ENCODE measurements at places on chromosomes 11 and 22.

- DNase-seq: no peak
Observed at GRCh38 chr22:36740716-36741115, 35.2 kb downstream of the IFT27 start.

- no peak for DNase-seq
Observed at GRCh38 chr11:224424-224823, 11.7 kb downstream of the SIRT3 start.

DNA sequence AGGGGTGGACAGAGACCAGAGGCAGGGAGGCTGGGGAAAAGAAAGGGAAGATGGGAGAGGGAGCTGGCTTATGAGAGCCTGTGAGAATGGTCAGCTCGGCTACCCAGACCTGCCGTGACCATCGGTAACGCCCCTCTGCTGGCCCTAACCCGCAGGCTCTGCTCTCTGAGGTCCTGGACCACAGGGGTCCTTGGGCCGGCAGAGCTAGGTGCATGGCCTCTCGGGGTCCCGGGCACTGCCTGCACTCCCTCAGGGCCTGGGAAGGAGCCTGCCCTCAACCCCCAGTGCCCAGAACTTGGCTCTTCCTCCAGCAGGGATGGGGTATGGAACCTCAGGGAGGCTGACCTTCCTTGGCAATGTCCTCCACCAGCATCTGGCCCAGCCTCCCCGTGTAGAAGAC, 13.2 kb downstream of the GGT5 start:
- no peak for DNase-seq

GRCh38 chr22:19799322-19800190, 39.0 kb downstream of the TBX1 start:
- DNase-seq: peak; percentile 53

DNA sequence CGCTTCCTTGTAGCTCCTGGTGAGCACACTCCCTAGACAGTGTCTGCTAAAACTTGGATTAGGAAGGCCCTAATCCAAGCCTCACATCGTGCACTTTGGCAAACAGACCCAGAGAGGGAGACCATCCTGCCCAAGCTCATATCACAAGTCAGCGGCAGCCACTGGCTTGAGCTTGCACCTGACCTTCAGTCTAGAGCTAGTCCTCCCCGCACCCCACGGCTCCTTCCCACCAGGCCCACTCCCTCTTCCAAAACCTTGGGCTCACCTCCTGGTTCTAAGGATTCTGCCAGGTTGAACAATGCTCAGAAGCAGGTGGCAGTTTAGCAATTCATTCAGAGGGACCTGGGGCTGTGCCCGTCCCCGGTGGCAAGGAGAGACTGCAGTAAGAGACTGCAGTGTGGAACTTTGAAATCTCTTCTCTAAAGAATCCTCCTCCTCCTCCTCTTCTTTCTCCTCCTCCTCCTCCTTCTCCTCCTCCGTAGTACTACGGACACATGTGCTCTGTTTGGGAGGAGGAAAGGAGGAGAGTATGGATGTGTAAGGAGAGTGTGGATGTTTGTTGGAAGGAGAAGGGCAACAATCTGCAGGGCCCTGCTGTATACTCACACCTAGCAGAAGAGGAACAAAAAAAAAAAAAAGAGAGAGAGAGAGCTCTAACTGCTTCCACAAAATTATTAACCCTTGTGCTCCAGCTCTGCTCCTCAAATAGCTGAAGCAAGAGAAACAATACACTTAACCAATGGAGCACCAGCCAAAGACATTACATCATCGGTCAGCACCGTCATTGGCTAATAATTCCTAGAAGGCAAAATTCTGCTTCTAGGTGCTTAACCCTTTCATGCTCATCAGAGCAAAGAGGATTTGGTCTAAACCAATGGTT, 6.0 kb downstream of the SYN3 start:
- no peak for DNase-seq

DNA sequence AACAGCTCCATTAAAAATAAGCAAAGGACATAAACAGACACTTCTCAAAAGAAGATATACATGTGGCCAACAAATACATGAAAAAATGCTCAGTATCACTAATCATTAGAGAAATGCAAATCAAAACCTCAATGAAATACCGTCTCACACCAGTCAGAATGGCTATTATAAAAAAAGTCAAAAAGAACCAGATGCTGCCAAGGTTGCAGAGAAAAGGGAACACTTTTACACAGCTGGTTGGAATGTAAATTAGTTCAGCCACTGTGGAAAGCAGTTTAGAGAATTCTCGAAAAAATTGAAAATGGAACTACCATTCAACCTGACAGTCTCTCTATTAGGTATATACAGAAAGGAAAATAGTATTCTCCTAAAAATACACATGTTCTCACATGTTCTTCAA, 102.4 kb upstream of the FIBIN start:
- no peak for DNase-seq

DNA sequence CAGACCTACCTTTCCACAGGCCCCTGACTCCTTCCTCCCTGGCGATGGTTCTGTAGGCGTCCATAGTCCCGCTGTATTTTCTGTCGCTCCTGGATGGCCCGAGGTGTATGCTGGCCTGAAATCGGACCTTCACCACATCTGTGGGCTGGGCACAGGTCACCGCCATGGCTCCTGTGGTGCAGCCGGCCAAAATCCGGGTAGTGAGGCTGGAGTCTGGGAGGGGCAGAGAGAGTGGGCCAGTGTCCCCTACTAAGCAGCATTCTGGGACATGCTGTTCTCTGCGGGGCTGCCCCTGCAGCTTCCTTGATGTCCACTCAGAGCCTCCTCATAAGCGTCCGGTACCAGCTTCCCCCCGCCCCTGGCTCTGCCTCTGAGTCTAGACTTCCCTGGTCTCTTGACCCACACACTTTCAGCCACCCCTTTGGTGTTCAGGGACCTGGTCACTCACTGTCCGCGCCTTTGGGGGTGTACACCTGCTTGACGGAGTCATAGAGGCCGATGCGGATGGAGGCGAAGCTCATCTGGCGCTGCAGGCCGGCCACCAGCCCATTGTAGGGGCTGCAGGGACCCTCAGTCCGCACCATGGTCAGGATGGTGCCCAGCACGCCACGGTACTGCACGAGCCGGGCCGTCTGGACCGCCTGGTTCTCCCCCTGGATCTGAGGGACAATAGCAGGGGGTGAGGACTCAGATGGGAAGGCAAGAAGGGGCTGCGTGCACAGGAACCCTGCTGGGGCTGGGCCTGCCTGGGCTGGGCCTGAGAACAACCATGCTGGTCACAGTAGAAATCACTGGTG, 3.0 kb downstream of the UCP3 start:
- no peak for DNase-seq

- no peak for DNase-seq
Observed at GRCh38 chr11:92793189-92793588, 176.3 kb upstream of the MTNR1B start.

- DNase-seq: no peak
Observed at GRCh38 chr11:22780952-22781593, 48.5 kb downstream of the SVIP start.

DNA sequence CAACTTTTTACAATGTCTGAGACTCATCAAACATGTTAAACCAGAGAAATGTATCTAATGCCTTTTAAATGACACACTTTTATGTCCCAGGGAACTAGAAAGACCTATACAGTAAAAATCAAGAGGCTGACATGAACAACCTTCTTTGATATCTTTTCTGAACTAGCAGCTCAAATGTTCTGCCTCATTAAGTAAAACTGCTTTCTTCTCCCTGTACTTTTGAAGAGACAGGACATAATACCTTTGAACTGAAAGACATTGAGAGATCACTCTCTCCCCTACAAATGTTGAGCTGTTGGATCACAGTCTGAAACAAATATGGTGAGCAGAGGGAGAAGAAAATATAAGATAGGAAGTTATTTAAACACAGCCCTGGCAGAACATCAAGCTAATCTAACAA, 123.0 kb downstream of the FAM181B start:
- no peak for DNase-seq

DNA sequence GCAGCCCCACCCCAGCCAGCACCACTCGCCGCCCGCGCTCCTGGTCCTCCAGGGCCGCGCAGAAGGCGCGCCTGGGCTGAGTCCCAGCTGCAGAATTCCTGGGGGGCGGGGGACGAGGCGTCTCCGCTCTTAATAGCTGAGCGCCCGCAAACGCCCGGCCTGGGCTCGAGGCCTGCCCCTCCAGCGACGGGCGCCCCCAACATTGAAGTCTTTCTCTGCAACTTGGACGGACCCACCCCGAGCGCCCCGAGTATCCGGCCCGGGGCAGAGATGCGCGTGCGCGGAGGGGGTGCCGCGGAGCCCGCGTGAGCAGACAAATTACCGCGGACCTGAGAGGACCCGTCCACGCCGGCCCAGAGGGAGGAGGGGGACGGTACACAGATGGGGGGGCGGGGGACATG, 6.7 kb upstream of the SYT7 start:
- DNase-seq: no peak

- no peak for DNase-seq
Observed at GRCh38 chr11:105429096-105429910, 180.6 kb upstream of the GRIA4 start.

DNA sequence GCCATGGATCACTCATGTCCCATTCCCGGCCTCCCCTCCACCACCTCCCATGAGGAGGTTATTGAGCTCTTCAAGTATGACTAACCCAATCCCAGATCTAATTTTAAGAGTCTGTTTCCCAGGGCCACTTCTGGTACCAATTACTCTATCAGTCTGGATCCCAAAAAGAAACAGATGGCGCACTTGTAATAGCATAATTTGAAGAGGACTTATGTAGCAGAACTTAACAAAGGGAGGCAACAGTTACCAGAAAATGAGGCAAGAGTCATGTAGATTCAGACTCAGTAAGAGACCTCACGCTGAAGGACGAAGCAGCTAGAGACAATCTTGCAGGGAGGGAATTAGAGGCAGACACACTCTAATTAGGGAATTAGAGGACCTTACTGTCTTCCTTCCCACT, 46.9 kb downstream of the DDX6 start:
- DNase-seq: no peak

- DNase-seq: no peak
Observed at GRCh38 chr11:74927496-74927895, 21.4 kb downstream of the XRRA1 start.

DNA sequence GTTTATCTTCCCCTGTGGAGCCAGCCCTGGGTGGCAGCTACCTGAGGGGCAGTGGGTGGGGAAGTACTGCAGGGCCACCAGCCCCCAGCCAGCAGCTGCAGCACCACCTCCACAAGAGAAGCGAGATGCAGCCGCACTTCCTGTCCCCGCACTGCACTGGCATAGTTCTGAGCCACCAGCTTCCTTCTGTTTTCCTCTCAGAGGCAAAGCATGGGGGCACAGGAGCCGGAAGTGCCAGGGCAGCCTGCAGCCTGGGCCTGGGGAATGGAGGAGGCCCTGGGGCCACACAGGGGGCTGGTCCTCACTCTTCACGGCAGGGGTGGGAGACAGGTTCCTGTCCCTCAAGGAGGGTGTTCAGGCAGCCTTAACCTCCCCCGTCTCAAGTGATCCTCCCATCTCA, 11.9 kb upstream of the SH3BP1 start:
- no peak for DNase-seq

DNA sequence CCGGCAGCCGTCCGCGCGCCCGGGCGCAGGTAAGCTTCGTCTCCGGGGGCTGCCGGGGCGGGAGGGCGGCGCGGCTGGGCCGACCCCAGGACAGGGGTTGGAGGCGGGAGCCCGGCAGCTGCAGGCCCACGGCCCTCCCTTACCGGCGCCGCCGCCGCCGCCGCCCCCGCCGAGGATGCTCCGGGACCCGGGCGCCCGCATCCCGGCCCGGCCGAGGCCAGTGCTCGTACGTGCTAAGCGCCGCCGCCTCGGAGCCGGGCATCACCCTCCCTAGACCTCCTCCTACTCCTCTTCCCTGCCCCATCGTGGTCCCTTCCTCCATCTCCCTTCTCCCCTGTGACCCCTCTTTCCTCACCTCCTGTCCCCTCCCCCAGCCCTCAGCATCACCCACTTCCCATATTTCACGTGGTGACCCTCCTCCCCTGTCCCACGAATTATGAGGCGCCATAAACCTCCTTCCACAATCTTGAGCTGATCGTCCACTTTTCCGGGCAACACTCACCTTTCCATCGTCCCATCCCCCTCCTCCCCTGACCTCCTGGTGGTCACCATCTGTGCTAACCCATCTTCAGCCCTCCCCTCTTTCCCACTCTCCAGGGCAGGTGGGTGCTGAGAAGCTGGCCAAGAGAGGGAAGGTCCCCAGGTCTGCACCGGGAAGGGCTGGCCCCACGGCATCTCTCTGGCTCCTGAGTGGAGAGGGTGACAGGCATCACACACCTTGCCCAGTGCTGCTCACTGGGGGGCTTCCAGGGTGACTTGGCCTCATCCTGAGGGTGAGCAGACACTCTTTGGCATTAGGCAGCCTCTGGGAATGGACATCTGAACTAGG, 612 bp downstream of the ASPHD2 start:
- DNase-seq: no peak

DNA sequence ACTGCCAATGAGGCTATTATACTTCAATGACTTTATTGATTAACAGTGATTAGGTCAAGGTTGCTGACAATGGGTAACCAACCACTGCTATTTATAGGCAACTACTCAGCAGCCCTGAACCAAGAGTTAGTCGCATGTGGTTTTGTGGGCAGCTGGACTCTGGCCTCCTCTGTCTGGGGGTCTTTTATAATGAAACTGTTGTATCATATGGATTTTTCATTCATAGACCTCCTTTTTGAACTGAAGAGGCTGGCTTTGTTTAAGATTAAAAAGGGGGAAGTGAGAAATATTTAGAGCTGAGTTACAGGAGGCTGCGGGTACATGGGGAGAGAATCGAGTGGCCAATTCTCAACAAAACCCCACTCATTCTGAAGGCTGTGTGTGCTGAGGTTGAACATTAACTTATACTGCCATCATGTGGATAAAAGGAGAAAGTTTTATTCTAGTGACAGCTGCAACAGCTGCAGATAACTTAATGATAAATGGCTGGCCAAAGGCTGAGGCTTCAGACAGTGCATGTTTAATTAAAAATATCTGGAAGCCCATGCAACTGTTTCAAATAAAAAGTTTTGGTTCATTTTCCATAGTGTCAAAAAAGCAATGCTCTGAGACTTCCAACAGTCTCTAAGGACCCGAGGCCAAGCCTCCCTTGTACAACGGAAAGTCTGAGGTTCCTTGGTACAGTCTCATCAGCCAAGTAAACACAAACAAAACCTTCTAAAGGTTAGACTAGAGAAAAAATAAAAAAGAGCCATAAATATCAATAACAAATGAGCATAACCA, 682.6 kb downstream of the KCNA4 start:
- peak; percentile 57 for DNase-seq

- no peak for DNase-seq
Observed at GRCh38 chr11:130369713-130370112, 55.0 kb upstream of the ZBTB44 start.

All from HTR-8/SVneo (cell line).